K562 (cell line): ENCODE measurements at places on chromosomes 7 and 10. TPM values are rescaled to one million over a fixed set of nuclear protein-coding genes. Genes with fewer than 3 reads are reported as not detected.
A peak's percentile ranks its signal among the peaks of the same experiment; 100 is the strongest.

DNA sequence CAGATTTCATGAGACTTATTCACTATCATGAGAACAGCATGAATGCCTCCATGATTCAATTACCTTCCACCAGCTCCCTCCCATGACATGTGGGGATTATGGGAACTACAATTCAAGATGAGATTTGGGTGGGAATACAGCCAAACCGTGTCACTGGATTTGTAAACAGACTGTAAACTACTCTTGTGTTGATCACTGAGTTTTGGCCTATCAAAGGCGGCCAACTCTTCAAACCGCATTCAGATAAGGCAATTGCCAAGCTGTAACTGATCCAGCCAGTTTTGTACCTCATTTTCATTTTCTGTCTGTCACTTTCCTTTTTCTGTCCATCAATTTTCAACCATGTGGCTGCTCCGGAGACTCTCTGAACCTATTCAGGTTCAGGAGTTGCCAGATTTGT is 27.2 kb upstream of the PAPSS2 start:
- DNase-seq: no peak

GRCh38 chr10:72311667-72312066 is 37.9 kb downstream of the DDIT4 start:
- no peak for DNase-seq

Gene LRIT1
- not detected in 2 replicates for total RNA-seq

Gene VGF
- total RNA-seq: 4.2 and 5.7 TPM in 2 replicates

Gene METTL2B
- 62.8 and 64.9 TPM in 2 replicates for total RNA-seq

- no peak for DNase-seq
These were observed 64.4 kb upstream of the ITGA8 start for GRCh38 chr10:15783941-15784636.

- no peak for DNase-seq
These were observed 89.3 kb upstream of the PDGFA start for GRCh38 chr7:608954-609353.

- peak; percentile 79 for DNase-seq
These were observed 871 bp downstream of the POP7 start for GRCh38 chr7:100706672-100707311.

DNA sequence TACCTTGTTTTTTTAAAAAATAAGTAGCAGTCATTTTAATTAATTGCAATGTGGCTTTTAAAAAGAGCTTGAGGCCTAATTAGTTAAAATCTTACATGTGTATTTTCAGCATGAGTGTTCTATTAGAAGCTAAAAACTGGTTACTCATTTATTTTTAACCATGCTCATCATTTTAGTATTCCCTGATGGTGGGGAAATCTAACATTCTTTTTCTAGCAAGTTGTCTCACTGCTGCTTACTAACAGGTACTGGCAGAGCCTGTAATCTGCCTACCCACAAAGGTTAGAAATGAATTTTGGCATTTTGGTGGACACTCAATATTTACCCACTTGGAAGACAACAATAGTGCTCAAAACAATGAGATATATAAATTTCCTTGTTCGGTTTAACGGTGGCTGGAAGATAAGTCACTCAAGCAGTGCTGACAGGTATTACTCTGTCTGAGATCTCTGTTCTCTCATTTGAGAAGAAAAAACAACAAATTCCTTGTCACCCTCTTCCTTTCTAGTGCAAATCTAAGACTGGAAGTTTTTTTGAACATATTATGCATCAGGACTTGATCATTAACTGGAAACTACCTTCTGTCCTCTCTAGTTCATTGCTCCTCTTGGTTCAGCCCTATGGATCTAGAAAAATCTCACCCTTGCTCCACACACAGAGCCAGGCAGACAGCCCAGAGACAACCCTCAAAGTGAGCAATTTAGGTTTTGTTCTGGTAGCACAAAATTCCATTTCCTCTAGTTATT is 83.3 kb downstream of the VWDE start:
- DNase-seq: no peak

DNA sequence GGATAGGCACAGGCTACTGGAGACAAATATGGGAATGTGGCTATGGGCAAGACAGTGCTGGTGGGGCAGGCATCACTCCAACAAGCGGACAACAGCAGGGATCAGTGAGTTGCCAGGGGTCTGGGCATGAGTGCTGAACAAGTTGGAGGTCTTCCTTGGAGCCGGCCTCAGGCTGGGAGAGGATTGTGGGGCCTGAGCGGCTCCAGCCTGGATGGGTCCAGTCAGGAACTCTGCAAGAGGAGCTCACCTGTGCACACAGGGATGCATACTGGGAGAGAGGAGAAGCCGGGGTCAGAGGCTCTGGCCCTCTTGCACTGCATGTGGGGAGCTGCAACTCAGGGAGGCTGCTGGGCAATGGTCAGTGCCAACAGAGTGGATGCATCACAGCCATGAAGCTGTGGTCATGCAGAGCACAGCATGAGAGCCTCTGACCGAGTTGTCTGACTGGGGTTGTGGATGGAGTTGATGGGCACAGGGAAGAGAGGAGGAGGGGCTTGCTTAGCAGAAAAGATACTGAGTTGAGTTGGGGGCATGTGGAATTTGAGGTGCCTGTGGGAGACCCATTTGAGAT is 204.0 kb upstream of the ZNF32 start:
- no peak for DNase-seq

DNA sequence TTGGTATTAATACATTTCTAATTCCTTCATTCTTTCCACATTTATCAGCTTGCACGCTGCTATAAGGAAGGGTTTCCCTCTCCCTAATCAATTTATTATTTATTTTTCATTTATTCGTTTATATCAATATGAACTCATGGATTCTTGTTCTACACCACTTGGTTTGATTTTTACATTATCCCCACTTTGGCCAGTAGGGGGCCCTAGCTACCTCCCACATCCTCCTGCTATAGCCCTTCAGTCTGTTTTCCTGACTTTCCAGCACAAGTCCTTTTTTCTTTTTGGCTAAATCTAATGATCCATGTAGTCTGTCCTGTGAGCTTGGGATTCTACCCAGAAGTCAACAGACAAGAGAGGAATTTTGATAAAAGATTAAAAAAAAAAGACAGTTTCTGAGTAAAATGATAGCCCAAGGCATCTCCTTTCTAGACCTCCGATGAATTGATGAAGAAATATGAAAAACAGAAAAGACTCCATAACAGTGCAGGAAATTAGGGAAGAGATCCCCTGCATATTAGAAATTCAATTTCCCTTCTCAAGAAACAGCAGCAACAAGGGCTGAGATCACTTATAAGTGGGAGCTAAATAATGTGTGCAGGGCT is 47.7 kb downstream of the LYZL2 start:
- DNase-seq: peak; percentile 67

GRCh38 chr10:71255550-71255807 is 43.1 kb downstream of the UNC5B start:
- no peak for DNase-seq

DNA sequence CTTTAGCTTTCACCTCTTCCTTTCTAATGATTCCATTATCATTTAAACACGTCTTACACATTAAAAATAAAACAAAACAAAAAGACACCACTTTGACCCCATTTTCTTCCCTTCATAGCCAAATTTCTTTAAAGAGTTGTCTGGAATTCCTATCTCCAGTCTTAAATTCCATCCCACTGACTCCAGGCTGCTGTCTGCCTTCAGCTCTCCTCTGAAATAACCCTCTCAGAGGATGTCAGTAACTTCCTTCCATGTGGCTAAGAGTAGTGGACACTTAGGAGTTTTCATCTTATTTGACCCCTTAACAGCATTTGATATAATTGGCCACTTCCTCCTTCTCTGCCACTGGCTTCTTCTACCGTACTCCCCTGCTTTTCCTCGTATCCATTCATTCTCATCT is 69.6 kb upstream of the MKX start:
- no peak for DNase-seq

DNA sequence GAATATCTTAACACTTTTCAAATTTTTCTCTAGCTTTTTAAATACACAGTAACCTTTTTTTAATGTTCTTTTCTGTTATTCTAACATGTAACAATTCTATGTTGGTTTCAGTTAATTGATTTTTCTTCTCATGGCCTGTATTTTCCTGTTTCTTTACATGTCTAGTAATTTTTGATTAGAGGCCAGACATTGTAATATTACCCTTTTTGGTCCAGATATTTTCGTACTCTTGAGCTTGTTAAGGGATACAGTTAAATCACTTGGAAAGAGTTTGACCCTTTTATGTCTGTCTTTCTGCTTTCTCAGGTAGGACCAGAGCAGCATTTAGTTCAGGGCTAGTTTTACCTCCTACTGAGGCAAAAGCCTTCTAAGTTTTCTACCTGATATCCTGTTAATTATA is 45.0 kb downstream of the BICC1 start:
- DNase-seq: no peak

DNA sequence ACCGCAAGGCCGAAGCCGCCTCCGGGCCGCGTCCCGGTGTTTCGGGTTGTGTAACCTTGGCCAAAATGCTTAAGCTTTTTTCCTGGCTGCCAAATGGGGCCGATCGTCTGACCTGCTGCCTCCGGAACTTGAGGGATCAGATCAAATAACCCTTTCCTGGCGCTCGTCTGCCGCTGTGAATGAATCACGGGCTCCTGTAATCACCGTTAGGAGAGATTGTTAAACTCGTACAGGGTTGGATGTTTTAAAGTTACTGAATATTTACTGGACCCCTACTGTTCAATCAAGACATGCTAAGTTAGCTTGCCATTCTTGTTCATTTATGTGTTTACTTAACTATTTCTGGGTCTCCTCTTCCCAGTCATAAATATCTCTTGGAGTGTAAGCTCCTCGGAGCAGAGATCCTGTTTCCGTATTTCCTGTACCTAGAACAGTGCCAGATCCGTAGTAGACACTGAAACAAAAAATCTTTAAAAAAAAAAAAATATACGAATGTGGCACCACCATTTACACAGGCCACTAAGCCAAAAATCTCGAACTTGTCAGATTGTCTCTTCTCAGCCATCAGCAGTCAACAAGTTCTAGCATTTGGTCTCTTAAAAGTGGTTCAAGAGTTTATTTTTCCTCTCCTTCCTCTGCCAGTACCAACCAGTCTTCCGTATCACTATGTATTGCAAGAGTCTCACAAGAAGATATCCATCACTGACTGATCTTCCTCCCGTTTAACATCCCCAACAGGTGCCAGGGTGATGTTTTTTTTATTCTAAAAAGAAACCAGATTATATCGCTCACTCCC is 650 bp upstream of the TM9SF3 start:
- no peak for DNase-seq

DNA sequence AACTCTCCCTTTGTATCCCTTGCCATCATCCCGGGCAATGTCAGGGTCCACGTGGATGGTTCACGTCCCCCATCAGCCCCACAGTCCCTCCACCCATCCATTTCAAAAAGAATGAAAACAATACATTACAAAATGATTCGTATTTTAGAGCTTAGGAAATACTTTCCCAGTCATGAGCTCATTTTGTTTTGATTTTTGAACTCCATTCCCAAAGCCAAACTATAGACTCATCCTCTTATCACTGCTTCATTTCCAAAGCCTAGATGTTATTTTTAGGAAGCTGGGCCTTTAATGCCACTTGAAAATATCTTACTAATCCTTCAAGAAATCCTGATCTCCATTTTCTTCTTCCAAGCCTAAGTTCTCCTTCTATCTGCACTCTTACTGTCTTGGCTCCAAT is 72.1 kb downstream of the WNT2 start:
- DNase-seq: no peak

GRCh38 chr7:45915606-45916005 is 5.5 kb downstream of the IGFBP3 start:
- DNase-seq: no peak
